ENCODE measurements at places on chromosomes 13 and 19.

GRCh38 chr19:44367024-44367423 lies 10.5 kb upstream of the ZNF112 start:
- no peak for DNase-seq

GRCh38 chr19:48174445-48175030 lies 4.1 kb downstream of the ZSWIM9 start:
- DNase-seq, result no peak

- DNase-seq, result no peak
These were observed 1.1 kb upstream of the GPI start for GRCh38 chr19:34363930-34364329.

DNA sequence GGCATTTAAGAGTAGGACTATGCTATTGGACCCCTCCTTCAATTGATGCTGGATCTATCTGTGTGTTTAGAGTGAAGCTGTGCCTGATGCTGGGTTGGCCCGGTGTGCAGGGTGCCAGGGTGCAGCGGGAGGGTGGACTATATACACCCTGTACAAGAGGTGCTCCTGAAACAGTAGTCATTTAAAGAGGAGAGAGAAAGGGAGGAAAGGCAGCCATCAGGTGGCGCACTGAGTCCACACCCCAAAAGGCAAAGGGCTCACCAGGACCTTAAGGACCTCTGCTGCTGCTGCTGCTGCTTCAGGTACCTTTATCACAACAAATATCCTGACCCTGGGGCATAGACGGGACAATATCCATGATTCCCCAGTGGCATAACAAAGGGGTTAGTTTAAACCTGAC lies 39.4 kb downstream of the ZNF136 start:
- DNase-seq, result no peak

DNA sequence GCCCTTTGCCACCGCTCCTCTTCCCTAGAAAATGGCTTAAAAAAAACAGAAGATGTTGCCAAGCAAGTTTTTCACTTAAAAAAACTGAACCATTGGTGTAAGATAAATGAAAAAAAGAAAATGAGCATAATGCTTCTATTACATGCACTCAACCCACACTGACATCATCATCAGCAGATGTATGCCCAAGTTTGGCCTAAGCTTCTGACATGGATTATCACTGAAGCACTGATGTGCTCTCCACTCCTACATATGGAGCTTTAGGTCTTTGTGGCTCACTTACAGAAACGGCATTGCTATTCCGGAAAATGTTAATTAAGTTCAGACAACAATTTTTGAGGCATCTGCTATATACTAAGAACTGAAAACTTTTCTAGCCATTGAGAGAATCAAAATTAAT lies 8.0 kb downstream of the RXFP2 start:
- DNase-seq, result no peak

DNA sequence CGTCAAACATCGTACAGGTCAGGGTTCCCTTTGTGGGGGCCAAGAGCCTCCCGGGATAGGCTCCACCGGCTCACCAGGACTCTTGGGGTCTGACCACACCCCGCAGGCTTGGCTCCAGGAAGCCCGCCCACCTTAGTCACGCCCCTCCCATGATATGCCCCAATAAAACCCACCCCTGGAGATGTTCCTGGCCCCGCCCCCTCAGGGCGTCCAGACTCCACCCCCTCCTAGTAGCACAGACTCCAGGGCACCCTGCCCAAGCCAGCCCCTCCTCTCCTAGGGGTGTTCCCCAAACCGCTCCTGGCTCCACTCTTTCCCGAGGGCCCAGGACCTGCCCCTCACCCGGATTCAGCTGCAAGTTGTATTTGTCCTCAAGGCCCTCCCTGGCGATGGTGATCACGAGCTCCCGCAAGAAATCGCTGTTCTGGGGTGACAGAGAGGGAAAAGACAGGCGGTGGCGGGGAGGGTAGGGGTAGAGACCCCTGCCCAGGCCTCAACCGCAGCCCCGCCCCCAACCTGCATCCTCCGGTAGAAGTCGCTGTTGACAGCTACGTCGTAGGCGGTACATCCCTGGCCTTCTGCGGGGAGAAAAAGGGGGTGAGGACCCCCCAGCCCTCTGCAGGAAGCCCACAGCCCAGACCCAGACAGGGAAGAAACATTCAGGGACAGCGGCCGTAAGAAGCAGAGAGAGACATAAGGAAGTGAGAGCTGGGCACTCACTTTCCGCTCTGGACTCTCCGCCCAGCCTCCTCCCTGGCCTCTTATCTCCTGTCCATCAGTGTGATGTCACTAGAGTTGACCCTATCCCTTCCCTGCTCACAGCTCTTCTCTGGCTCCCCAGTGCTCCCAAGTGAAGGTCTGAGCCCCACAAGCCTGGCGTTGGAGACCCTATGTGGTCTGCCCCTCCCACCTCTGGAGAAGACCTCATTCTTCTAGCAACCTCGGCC lies 3.9 kb downstream of the PIH1D1 start:
- DNase-seq, result no peak

DNA sequence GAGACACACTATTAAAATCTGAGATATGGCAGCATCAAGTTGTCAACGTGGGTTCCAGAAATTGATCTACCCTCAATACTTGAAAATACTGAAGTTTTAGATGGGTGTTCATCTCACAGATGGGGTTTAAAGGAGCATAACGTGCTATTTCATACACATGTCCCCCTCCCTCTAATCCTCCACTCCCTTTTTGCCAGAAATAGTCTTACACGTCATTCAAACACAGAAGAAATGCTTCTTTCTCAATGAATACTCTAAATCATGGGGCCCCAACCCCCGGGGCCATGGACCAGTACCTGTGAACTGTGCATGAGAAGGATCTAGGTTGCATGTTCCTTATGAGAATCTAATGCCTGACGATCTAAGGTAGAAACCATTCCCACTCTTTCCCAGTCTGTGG lies 19.6 kb downstream of the KLF12 start:
- DNase-seq, result no peak

DNA sequence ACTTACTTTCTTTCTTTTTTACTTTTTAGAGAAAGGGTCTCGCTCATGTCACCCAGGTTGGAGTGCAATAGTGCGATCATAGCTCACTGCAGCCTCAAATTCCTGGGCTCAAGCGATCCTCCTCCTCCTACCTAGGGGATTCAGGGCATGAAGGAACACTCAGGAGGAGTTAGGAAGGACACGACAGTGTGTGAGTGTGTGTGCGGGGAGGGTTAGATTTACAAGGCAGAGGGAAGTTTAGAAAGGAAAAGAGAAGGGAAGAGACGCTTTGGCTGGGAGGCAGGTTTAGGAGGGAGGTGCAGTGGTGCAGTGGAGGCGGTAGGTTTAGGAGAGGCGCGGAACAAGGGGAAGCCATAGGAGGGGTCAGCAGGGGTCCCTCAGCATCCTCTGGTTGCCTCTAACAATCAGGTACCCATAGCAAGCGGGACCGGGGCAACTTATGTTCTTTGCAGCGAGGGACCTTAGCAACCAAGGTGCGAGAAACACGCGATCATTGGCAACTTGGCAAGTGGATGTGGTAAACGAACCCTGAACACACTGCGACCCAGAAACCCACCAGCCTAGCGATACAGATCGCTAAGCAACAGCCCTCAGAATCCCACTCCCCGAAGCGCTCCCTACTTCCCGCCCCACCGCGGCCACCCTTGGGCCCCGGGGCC lies 501 bp downstream of the SIRT2 start:
- peak; percentile 47 for DNase-seq

DNA sequence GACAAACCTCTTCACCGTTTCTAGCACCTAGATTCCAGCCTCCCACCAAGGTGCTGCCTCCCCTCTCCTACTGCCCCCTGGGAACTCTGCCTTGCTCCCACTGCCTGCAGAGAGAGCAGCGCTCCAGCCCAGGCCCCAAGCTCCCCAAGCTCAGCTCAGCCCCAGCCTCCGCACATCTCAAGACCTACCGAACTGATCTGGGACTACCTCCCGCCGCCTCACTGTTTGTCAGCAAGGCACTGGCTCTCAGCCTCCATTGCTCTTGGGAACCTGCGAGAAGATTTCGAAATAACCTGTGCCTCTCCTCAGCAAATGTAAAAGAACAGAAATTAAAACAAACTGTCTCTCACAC lies 92.4 kb upstream of the GPR183 start:
- DNase-seq, result no peak

GRCh38 chr19:2194513-2195078 lies 30.9 kb downstream of the DOT1L start:
- DNase-seq, result no peak

- DNase-seq, result no peak
These were observed 7.1 kb downstream of the LDLR start for GRCh38 chr19:11096210-11096841.

GRCh38 chr19:14410091-14411051 lies 8.8 kb downstream of the DDX39A start:
- DNase-seq, result no peak

DNA sequence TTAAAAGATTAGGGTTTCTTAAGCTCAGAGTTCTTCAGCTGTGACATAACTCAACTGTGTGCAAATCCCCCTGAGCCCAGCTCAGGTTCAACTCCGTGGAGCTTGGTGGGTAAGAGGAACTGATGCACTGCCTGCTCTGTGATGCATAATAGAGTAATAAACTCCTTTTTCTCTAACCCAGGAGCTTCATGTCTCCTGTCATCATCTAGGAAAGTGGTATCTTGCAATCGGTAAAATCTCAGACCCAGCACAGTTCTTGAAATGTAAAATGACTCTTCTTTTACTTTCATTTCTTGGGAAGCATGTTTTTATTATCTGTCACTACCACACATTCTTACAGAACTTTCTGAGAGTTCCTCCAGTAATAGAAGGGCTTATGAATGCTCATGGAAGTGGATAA lies 123.8 kb upstream of the PCDH9 start:
- DNase-seq, result no peak

DNA sequence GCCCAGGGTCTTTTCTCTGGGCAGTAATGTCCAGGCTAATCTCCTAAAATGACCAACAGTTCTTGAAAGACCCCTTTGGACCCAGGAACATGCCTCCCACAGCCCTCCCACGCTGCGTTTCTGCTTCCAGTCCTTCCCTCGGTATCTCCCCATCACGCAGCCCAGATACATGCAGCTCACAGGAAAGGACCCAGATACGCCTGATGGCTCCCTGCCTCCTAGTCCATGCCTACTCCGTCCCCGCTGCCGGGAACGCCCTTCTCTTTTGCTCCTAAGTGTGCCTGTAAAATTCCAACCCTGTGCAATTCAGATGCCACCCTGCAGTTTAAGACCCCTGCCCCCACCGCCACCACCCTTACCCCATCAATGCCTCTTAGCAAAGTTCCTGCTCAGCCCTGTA lies 778 bp downstream of the MUC16 start:
- DNase-seq, result no peak

GRCh38 chr13:46556418-46556779 lies 3.4 kb downstream of the LRCH1 start:
- DNase-seq, result no peak

DNA sequence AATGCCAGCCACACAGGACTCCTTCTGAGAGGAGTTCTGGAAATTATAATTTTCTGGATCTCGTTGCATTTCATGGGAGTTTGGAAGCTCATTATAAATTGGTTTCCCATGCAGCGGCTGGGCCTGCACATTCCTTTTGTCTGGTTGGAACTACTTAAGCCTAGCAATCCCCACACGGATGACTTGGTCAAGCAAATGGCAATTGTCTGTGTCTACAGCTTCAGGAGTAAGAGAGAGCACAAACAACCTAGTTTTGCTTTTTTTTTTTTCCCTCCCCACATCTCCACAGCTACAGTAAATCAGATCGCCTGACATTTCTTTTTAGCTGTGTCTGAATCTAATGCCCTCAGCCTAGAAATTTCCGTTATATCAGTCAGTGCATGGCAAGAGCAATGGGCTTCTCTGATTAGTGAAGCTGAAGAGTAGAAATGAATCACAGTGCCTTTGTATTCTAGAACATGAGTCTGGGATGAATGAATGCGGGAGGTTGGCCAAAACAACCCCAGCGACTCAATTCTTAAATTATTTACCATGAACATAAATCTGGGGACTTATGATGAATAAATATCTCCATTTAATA lies 15.1 kb downstream of the PCDH8 start:
- no peak for DNase-seq

- DNase-seq, result no peak
These were observed 873.8 kb downstream of the GPC5 start for GRCh38 chr13:92272177-92272576.

DNA sequence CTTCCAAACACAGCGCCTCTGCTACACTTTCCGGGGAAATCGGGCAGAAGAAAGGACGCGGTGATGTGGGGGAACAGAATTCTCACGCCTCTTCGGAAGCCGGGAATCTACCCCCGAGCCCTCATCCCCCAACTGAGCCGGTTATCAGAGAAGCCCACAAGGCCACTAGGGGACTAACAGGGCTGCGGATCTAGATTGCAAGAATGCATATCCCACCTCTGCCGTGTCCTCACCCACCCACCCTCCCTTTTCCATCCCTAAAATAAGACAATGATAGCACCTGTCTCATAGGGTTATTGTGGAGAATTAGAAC lies 1.1 kb downstream of the IGFLR1 start:
- DNase-seq, result no peak

DNA sequence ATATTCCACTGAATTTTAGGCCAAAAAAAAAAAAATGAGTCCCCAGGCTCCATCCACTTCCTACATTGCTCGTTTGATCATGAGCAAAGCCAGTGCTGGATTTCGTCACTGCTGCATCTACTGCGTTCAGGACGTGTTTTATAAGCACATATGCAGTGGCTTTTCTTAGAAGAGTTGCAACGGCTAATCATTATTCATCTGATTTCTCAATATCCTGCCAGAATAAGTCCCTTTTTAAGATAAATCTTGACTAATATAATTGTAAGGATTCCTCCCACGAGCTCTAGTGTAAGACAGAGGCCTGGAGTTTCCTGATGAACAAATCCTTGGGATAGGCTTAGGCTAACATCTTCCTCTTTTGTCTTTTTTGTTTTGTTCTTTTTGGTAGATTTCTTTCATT lies 19.5 kb downstream of the FAM124A start:
- no peak for DNase-seq

DNA sequence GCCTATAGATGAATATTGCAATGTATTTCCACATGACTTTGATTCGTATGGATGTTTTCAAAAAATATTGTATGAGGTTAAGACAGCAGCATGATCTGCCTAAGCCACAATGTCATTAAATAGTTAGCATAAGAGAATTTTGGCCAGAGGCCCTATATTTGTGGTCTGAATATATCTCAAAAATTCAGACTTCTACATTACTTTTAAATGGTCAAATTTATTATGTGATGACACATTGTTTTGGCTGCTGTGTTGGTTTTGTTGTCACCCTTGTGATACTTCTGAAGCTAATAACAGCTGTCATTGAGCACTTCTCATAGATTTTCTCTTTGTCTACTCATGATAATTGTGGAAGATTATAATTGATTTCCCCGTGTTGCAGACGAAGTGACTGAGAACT lies 288.2 kb downstream of the MYO16 start:
- no peak for DNase-seq

DNA sequence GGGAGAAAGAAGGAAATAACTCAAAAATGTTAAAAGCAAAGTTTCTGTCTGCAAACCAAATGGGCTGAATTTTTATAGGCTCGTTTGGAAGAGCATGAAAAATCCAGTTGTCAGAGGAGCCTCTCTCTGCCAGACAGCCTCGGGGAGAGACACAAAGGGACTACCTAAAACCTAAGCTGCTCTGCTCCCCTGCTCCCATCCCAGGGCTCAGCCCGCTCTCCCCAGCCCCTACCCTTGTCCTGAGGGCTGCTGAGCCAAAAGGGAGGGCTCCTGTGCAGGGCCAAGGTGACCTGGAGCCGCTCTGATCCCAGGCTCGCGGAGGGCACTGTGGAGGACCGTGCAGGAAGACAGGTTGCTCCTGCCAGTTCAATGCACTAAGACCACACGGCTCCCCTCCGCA lies 96.7 kb upstream of the UQCRFS1 start:
- DNase-seq, result no peak

GRCh38 chr19:32287086-32287485 lies 58.3 kb upstream of the ZNF507 start:
- no peak for DNase-seq

GRCh38 chr19:30810726-30811125 lies 438.5 kb downstream of the ZNF536 start:
- no peak for DNase-seq
